ENCODE measurements at places on chromosomes 2 and 18.

- no peak for DNase-seq
Observed at GRCh38 chr2:9241233-9241632, 34.6 kb downstream of the ASAP2 start.

- DNase-seq, result no peak
Observed at GRCh38 chr2:42995752-42996422, 203.5 kb upstream of the HAAO start.

DNA sequence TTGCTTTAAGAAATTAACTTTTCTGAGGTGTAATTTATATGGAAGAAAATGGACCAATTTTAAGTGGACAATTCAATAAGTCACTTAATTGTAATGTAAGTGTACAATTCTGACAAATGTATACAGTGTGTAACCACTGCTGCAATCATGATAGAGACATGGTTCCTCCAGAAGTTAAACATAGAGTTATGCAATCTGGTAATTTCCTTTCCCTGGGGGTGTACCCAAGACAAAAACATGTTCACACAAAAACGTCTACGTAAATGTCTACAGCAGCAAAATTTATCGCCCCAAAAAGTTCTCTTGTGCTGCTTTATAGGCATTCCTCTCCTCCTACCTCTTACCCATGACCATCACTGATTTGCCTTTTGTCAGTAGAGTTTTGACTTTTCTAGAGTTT is 141.5 kb downstream of the AQP4 start:
- DNase-seq, result no peak

DNA sequence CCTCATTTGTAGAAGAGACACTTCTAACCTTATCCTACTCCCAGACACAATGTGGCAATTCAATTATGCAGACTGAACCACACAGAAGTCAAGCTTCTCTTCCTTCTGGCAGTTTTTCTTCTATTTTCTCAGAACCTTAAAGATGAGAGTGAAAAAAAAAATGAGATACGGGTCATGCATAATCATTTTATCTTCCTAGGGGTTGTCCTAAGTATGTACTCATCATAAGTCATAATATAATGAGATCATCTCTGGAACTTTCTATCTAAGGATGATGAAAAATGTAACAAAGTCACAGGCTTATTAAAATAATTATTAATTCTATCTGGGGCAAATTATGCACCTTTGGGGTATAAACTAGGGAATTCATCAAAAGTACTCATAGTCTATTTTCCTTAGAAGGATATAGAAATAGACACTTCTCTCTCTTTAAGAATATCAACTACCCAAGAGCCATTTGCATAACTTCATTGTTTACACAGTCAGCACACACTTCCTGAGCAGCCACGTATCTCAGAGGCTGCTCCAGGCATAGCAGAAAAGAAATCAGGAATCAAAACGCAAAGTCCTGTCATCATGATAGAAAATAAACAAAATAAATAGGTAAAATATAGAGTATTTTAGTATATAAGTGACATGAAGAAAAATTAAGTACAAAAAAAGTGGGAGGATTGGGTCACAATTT is 345.9 kb upstream of the SPHKAP start:
- DNase-seq, result peak; percentile 30

GRCh38 chr2:191115804-191116203 is 35.0 kb downstream of the STAT4 start:
- peak; percentile 47 for DNase-seq

GRCh38 chr18:12162786-12163185 is 69.1 kb downstream of the ANKRD62 start:
- no peak for DNase-seq

DNA sequence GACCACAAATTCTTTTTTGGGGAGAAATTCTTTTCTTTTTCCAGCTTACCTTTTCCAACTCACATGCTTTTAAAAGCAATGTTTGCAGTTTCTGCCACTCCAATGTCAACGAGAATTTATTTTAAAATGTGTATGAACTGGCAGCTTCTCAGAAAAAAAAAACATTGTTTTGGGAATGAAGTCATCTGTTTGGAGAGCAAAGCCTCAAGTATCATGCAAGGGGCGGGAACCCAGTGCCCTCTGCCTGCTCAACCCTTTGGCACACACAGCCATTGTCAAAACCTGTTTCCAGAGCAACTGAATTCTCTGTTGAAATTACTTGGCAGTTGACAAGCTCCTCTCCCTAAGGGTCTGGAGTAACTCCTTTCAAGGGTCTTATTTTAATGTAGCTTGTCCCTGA is 128.5 kb downstream of the QPCT start:
- DNase-seq, result peak; percentile 70

DNA sequence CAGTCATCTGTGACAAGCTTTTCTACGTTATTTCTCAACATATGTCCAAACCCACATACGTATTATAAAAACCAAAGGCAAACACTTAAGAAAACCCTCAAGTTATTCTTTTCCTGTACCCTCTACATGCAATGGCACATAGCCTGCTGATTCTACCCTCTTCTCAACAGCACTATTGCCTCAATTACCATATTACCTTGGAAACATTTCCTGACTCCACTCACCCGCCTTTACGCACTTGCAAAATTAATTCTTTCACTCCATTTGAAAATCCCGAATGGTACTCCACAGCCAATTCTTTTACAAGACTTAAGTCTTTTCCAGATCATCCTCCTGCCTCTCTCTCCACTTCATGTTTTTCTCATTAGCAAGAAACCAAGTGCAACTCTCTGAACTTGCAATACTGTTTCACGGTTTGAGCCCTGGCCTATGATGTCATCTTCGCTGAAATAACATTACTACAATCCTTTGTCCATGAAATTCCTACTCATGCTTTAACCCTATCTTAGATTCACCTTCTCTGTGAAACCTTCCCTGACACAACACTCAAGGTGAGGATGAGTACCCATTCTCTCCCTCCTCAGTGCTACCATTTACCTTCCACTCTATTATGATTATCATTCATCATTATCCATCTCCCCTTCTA is 29.0 kb downstream of the SESTD1 start:
- no peak for DNase-seq

GRCh38 chr2:104969564-104969963 is 68.3 kb upstream of the MRPS9 start:
- no peak for DNase-seq

DNA sequence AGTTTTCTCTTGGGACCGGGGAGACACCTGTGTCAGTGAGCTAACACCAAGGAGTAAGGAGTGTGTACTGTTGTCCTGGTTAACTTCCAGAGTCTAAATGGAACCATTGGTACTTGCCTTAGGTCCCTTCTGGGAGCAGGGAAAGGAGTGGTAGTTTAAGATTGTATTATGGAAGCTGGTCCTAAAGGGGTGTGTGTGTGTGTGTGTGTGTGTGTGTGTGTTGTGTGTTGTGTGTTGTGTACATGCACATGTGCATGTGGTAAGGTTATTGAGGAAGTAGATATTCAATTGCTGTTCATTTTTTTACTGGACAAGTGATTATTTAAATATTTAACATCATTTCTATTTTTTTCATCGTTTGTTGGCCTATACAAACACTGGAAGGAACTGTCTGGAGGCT is 1.4 kb downstream of the APLF start:
- DNase-seq, result no peak

DNA sequence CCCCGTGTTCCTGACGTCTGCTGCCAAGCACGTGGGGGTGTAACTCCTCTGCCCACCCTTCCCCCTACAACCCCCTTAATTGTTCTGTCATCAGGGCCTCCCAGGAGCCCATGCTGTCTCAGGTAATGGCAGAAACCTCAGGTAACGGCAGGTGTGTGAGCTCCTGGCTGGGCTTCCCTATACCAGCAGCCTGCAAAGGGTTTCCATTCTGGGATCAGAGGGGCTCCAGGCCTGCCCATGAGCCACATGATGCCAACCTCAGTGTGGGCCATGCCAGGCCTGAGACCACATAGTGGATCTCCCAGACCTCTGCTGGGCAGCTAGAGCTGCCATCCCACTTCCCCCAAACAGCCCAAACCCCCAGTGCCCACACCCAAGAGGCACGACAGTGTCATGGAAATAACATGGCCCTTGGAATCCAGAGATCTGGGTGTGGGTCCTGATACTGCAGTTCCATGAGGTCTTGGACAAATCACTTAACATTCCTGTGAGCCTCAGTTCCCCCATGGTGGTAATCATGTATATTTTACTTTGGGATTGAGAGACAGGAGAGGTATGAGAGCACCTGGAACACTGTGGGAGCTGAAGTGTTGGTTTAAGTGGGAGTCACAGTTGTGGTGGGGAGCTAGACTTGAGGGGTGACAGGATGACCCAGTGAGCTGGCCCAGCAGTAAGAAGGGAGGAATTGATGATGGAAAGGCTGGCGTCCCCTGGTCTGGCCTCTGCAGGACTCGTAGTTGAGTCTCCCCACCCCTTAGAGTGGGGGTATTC is 59.6 kb downstream of the ATOH8 start:
- DNase-seq, result no peak

DNA sequence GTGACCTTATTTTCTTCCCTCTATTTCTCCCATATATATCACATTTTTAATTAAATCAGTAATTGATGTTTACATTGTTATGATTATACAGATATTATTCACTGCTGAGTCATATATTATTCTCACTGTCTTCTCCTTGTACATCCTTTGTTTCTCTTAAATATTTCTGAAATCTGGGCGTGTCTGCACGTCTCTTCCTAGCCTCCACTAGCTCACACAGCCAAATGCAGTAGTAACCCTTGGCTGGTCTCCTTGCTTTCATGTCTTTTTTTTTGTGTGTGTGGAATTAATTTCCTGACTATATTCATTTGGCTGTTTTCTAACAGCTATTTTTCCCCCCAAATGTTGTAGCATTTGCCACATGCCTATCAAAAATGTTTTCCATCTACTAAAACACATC is 15.8 kb downstream of the CCNYL1 start:
- DNase-seq, result peak; percentile 62

GRCh38 chr2:214138779-214139178 is 272.1 kb upstream of the VWC2L start:
- no peak for DNase-seq

DNA sequence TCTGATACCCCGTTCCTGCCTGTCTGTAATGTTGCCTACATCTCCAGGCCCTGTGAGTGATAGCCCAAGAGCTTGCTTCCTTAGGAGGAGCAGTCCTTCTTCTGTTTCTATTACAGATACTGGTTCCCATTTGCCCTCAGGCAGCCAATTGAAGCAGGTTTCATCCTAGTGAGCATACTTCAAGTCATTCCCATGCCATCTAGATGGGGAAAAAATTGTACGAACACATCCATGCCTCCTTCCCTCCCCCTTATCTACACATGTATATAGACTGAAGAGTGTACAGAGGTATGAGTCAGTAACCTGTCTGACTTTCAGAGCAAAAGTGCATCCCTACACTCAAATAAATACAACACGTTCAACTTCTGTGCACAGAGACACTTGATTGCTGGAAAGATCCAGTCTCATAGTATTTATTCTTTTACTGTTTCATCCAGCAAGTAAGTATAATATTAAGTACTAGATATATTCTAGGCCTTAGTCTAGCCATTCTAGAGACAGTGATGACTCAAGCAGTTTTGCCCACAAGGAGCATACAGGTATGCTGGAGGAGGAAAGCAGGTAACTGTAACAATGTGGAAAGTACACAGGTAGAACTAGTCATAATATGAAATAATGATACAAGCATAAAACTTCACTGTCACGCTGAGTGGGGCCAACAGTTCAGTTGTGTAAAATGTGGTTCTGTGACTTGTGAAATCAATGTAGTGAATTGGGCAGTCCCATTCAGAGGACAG is 153.4 kb downstream of the MGAT5 start:
- DNase-seq, result no peak

- no peak for DNase-seq
Observed at GRCh38 chr2:33680644-33681363, 81.7 kb upstream of the FAM98A start.

- DNase-seq, result no peak
Observed at GRCh38 chr18:14928396-14928795, 180.4 kb downstream of the ANKRD30B start.

DNA sequence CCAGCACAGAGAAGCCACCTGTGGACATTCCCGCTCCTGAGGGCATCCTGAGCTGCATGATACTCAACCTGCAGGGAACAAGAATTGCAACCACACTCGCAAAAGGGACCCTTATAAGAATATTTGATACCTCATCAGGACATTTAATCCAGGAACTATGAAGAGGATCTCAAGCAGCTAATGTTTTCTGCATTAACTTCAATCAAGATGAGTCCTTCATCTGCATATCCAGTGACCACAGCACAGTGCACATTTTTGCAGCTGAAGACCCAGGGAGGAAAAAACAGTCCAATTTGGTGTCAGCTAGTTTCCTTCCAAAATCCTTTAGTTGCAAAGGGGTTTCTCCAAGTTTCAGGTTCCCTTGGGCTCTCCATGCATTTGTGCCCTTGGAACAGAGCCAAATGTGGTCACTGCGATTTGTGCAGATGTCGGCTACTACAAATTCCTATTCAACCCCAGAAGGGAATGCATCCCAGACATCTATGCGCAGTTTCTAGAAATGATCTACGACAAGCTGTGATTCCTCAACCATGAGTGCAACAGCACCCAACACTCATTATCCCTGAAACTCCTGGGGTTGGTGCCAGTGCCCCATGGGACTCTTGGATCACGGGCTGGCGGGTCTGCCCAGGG is 23.3 kb upstream of the FHOD3 start:
- DNase-seq, result no peak

DNA sequence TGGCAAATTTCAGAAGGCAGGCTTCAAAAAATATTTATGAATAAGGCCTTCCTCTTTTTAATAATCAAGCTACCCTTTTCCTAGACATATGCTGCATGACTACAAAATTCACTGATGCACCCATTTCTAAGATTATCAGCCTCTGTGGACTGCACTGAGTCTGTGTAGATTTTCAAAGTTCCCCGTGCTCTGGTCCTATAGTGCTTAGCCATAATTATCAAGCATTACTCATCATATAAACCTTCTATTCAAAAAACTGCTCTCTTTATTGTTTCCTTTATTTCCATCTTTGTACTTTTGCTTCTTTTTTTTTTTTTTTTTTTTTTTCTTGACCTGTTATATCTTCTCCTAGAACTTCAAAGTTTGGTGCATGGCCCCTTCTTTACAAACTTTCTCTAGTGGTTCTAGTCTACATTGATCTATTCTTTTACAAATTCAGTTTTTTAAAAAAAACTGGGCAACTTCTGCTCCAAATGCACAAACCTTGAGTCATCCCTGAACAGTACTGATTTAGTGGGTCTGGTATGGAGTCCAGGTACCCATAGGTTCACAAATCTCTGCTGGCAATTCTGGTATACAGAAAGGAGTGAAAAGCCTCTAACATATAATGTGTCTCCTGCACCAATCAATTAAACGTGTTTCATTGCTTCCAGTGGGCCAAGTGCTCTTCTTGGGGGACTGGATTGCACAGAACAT is 481.9 kb downstream of the NUP35 start:
- DNase-seq, result peak; percentile 58

Data from HCEC 1CT (cell line).